ENCODE measurements at places on chromosomes 4 and X.

- H3K4me1 ChIP-seq = peaks cover 28% of the 10 kb centered on the region
- H3K27me3 ChIP-seq = no peaks in the 10 kb centered on the region
- H3K36me3 ChIP-seq = no peaks in the 10 kb centered on the region
- peak overlapping the region; percentile 53 for H3K4me3 ChIP-seq
- peak overlapping the region; percentile 1 for H3K27ac ChIP-seq
- no peak for DNase-seq
These were observed 563 bp downstream of the FAM13A start for GRCh38 chr4:89056292-89056952.

- DNase-seq = no peak
- no peak overlapping the region for H3K4me3 ChIP-seq
- H3K27ac ChIP-seq = no peak overlapping the region
- H3K27me3 ChIP-seq = no peaks in the 10 kb centered on the region
- H3K36me3 ChIP-seq = 0 out of 2 replicates have a peak, but pooled peaks cover 11% of the 10 kb centered on the region
These were observed 42.3 kb downstream of the RASL11B start for GRCh38 chr4:52904421-52904820.

DNA sequence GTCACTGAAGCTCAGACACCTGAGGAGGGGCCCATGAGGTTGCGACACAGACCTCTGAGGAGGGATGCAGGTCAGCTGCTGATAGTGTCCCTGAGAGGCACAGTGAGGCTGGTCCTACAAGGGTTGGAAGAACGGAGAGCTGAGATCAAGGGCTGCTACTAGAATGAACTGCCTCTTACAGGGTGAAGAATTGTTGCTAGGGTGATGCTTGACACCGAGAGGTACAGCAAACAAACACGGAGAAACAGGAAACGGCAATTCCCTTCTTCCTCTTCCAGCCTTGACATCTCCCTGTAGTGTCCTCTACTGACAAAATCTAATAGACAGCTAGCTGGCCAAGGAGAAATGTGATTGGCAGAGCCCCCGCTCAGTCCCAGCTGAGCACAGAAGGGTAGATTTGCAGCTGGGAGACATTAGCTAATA, 11.8 kb upstream of the HPGDS start:
- DNase-seq = no peak
- no peaks in the 10 kb centered on the region for H3K36me3 ChIP-seq
- no peaks in the 10 kb centered on the region for H3K27me3 ChIP-seq
- H3K4me1 ChIP-seq = no peaks in the 10 kb centered on the region
- H3K4me3 ChIP-seq = no peak overlapping the region

GRCh38 chr4:1367230-1367935, 20.4 kb downstream of the UVSSA start:
- no peak overlapping the region for H3K27ac ChIP-seq
- H3K27me3 ChIP-seq = no peaks in the 10 kb centered on the region
- no peaks in the 10 kb centered on the region for H3K4me1 ChIP-seq
- no peak for DNase-seq
- H3K36me3 ChIP-seq = no peaks in the 10 kb centered on the region
- H3K4me3 ChIP-seq = no peak overlapping the region

- H3K4me3 ChIP-seq = no peak overlapping the region
- peak overlapping the region; percentile 95 for H3K27ac ChIP-seq
- DNase-seq = peak; percentile 43
- H3K27me3 ChIP-seq = no peaks in the 10 kb centered on the region
- peaks cover 32% of the 10 kb centered on the region for H3K4me1 ChIP-seq
These were observed 781.8 kb downstream of the FAM133A start for GRCh38 chrX:94455782-94456181.

DNA sequence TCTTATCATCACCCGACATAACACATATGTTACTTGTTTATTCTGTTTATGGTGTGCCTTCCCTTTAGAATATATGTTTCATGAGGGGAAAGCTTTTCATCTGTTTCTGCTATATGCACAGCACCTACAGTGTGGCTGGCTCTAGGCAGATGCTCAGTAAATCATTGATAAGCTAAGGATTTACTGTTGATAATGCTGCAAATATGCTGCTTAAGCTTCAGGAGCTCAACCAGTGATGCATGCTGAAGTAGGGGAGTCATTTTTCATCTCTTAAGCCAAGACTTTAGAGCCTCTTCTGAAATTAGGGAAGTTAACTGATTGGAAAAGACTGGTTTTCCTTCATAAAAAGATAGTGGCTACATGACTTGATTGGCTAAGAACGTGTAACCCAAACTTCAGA, 16.4 kb downstream of the FAT4 start:
- no peak for DNase-seq
- H3K4me1 ChIP-seq = no peaks in the 10 kb centered on the region
- no peak overlapping the region for H3K4me3 ChIP-seq
- H3K27ac ChIP-seq = no peak overlapping the region
- no peaks in the 10 kb centered on the region for H3K27me3 ChIP-seq
- no peaks in the 10 kb centered on the region for H3K36me3 ChIP-seq

DNA sequence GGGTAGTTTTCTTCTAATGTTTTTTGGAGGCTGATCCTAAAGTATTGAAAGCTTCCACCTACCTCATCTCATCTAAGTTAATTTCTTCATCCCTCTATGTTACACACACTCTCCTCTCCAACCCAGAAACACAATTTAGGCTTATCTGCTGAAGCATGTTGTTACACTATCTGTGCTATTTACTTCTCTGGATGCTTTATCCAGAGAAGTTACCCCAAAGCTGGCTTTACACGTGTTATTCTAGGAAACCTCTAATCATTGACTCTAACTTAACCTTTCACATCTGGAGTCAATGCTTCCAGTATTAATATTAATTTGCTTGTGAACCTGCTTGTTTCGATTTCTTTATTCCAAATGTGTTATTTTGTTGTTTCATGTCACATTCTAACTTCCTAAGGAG, 87.3 kb upstream of the NMU start:
- H3K4me3 ChIP-seq = no peak overlapping the region
- no peaks in the 10 kb centered on the region for H3K4me1 ChIP-seq
- no peaks in the 10 kb centered on the region for H3K27me3 ChIP-seq
- H3K27ac ChIP-seq = no peak overlapping the region
